ENCODE measurements at places on chromosomes 6 and 20.

DNA sequence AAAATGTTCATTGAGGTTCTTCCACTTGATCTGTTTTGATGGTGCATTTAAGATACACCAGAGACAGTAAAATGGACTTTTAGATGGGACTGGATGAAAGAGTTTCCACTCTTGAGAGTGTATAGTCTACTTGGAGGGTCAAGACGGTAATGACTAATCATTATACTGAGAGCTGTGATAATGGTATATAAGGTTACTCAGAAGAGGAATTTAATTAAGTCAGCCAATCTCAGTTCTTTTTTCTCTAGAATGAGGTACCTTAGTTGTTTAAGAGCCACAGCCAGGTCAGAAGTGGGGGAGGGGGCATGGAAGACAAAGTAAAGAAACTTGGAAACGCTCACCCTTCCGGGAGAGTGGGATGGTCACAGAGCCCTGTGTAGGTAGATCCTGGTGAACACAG, 123.9 kb downstream of the MAP3K4 start:
- DNase-seq: no peak

- DNase-seq: no peak
Measured at GRCh38 chr6:1347161-1347560, 35.3 kb downstream of the FOXQ1 start.

- DNase-seq: no peak
Measured at GRCh38 chr6:15249371-15250019, 3.6 kb downstream of the JARID2 start.

DNA sequence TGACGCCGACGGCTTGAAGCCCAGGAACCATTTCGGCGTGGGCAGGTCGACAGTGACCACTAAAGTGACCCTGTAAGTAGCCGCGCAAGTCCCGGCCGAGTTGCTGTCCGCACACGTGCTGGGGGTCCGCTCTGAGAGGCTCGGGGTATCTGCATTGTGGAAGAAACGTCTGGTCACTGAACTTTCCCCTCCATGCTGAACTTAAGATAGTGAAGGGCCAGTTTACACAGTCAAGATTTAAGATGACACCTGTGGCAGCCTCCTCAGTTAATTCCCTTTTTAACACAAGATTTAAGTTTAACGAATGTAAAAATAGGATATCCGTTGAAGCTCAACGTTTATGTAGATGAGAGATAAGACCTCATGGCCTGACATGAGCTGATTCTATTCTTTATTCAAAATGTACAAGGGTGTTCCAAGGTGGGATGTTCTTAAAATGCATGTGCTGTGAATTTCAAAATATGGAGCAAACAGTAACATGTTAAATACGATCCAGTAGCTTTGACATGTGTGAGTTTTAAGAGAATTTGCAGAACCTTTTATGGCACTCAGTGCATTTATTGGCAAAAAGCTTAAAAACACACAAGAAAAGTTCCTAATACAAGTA, 116.2 kb downstream of the RTN4IP1 start:
- DNase-seq: no peak

GRCh38 chr20:438571-439469, 23.5 kb downstream of the TBC1D20 start:
- no peak for DNase-seq

GRCh38 chr6:96016334-96017069, 728 bp downstream of the FUT9 start:
- no peak for DNase-seq

GRCh38 chr6:2073476-2073875, 171.9 kb downstream of the GMDS start:
- no peak for DNase-seq

- no peak for DNase-seq
Measured at GRCh38 chr20:6173481-6173880, 50.7 kb upstream of the FERMT1 start.

DNA sequence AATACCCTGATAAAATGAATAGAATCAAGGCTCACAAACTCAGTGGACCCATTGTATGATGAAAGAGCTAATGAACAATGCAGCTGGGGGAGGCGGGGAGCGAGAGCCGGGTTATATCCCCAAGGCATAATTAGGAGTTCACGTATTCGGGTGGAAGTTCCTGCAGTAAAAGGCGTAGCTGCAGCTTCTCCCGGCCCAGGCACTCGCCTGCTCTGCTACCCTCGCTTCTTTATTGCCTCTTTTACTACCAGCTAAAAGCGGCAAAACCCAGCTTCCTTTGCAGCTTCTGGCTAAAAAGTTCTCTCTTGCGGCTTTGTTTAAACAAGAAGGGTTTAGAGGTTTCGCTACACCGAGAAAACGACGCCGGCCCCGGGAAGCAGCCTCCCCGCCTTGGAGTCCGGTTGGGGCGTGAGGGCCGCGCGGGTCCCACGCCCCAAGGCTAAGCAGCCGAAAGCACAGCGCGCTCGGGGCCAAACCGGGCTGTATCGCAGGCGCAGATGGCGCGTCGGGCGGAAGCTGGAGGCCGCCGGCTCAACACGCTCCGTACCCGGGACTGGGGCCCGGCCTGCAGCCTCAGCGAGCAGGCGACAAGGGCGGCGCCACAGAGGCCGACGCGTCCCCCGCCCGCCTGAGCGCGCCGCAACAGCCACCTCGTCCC, 1.6 kb downstream of the ZBTB2 start:
- DNase-seq: peak; percentile 88

DNA sequence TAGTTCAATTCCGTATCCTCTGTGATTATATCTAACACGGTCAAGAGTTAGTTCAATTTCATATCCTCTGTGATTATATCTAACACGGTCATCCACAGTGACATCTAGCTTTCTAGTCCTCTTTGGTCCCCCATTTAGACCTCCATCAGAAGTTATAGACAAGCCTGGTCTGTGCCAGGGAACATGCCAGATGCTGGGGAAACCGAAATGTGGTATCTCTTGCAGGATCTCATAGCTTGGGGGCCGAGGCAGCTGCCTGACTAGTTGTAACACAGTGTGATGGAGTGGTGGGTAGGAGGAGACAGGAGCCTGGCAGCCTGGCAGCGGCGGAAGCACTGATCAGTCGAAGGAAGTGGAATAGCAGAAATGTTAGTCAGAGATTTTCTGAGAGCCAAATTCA, 13.8 kb upstream of the SMOC2 start:
- DNase-seq: no peak

DNA sequence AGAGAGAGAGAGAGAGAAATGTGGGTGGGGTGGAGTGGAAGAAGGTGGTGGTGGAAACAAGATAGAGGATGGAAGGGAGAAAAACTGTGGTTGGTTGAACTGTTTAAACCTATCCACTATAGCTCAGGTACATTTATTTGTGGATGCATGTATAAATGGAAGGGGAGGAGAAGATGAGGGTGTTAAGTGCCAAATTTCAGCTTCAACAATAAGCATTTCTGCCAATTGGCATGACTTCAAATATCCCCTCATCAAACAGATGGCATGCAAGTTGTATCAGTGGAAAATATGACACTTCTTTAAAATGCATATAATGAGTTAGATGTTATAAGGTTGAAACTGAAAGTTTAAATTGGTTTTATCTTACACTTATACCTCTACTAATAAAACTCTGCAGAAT, 216.1 kb downstream of the LMBRD1 start:
- no peak for DNase-seq

DNA sequence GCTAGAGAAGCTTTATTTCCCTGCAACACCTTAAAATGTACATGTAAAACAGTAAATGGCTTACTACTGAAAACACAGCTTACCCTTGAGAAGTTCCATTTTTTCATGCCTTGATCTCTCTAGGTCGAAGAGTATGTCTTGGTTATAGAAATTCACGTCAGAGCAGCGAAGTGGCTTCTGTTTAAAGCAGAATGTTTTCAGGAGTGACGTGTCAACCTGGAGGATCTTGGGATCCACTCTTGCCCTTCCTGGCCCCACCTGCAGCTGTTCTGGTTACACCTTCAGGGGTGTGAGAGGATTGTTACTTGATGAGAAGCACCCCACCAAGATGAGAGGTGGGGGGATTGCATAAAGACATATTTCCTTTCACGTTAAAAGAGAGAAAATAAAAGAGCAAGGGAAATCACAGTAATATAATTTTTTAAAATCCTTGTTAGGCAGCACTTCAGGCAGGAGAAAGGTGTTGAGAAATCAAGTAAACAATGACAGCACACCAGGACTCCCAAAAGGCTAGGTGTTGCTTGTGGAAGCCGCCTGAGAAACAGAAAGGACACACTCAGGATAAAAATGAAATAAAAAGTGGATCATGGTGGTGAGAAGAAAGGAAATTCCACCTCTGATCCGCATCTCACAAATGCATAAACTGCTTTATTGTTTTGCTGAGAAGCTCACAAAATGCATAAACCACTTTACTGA, 149.7 kb downstream of the UNC5CL start:
- no peak for DNase-seq

All from posterior vena cava (tissue), 2 donors.